ENCODE measurements at places on chromosomes 13 and 19.

- no peak for DNase-seq
These were observed 7.9 kb upstream of the PVR start for GRCh38 chr19:44635581-44636438.

GRCh38 chr13:64546371-64546770, 2683.8 kb downstream of the PCDH9 start:
- no peak for DNase-seq

GRCh38 chr13:90883592-90883991, 463.9 kb upstream of the MIR17HG start:
- no peak for DNase-seq

GRCh38 chr19:33700408-33701013, 78.8 kb downstream of the CHST8 start:
- DNase-seq = no peak

- DNase-seq = no peak
These were observed 401 bp upstream of the ZNF765 start for GRCh38 chr19:53394522-53394973.

DNA sequence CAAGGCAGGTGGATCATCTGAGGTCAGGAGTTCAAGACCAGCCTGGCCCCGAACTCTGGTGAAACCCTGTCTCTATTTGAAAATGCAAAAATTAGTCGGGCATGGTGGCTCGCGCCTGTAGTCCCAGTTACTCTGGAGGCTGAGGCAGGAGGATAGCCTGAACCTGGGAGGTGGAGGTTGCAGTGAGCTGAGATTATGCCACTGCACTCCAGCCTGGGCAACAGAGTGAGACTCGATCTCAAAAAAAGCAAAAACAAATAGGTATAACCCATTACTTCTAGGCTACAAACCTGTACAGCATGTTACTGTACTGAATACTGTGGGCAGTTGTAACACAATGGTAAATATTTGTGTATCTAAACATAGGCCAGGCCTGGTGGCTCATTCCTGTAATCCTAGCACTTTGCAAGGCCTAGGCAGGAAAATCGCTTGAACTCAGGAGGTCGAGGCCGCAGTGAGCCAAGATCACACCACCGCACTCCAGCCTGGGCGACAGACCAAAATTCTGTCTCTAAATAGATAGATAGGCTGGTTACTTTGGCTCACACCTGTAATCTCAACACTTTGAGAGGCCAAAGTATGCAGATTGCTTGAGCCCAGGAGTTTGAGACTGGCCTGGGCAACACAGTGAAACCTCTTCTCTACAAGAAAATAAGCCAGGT, 63.5 kb downstream of the MYO9B start:
- DNase-seq = no peak

DNA sequence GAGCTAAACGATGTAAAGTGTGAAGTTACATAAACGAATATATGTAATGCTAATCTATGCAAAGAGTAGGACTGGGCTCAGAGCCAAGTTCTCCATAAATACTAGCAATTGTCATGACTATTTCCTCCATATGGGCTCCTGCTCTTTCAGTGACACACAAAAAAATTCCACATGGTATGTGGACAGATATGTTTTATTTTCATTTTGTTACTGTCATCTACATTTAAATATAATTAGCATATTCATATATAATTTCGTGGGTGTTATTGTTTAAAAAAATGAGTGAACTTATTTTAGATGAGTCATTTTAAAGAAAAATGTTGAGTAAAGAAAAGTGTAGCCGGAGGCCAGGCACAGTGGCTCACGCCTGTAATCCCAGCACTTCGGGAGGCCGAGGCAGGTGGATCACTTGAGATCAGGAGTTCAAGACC, 5.0 kb upstream of the IGSF23 start:
- DNase-seq = no peak

DNA sequence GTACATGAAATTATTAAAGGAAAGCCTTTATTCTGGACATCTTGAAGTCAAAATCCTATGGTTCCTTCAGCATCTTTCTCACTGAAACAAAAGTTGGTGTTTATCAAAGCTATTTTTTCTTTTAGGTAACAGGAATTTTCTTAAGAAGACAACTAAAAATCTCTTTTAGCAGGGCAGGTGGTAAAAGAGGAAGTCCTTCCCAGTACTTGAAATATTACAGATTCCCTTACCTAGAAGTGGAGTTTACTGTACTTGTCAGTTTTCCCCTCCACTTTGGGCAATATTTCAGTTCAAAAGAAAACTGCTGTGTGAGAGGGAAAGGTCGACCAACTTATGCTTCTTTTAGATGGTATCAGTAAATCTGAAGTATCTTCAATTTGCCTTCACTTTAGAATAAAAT, 64.3 kb upstream of the TDRD3 start:
- no peak for DNase-seq

GRCh38 chr19:18645035-18645511, 8.2 kb downstream of the KLHL26 start:
- DNase-seq = no peak

- DNase-seq = no peak
These were observed 145.6 kb upstream of the FRY start for GRCh38 chr13:31885994-31886393.

DNA sequence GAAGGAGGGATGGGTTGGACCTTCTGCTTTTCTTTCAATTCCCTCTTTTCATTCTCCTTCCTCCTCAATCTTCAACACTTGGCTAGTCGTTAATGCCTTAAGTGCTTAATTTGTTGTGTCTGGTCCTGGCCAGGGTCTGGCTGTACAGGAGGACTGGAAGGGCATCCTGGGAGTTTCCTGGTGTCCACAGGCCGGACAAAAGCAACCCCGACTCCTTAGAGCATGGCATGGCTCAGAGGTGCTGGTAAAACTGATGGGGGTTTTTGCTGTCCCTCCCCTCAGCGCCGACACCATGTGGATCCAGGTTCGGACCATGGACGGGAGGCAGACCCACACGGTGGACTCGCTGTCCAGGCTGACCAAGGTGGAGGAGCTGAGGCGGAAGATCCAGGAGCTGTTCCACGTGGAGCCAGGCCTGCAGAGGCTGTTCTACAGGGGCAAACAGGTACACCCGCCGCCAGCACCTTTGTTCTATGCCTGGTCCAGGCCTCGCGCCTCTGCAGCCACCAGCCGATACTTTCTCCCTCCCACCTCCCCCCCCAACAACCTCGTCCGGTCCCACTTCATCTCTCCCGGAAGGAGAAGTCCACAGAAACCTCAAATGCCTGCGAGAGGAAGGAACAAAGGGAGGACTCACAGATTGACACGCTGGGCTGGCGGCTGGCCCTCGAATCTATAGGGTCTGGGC, 1.4 kb downstream of the UHRF1 start:
- no peak for DNase-seq

DNA sequence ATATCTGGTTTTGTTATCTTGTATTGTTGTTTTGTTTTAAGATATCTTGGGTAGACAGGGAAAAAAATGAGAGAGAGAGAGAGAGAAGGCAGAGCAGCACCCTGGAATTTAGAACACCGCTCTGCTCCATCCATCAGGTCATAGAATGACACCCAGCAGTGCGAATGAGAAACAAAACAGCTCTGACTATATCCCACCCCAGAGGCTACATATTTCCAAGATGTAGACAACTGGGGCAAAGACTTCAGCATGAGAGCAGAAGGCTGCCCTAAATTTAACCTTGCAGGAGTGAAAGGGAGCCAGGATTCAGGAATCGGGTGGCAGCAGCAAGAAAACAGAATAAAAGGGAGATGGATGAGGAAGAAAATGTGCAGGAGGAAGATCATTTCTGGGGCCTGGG, 46.5 kb downstream of the TNFSF13B start:
- DNase-seq = no peak

DNA sequence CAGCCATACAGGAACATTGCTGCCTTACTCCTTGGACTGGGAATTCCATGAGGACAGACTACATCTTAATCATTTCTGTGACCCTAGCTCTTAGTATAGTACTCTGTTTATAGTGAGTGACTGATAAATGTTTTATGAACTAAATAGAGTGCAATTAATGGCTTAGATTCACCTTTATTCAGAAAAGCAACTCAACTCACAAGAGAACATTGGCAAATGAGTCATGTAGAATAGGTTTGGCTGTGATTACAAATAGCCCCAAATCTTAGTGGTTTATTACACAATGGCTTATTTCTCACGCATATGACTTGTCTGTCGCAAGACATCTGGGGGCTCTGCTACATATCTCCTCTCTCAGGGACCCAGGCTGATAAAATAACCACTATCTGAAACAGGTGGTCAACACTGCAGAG, 121.6 kb upstream of the KL start:
- no peak for DNase-seq

DNA sequence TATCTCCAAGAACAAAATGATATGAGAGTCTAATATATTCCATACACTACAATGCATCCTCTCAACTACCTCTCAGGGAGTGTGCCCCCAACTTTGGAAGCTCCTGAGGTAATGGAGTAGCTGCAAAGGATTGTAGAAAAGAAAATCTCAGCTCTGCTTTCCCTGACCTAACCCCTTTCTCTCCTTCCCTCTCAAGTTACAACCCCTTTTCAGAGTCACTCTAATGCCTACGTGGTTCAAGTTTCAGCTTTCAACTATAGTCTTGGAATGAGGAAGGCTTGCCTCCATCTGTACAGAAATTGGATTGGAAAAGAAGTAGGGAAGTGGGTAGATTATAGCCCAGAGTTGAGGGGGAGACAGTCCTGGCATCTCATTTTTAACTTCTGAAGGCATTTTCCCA, 256.0 kb downstream of the PCDH9 start:
- DNase-seq = no peak

- peak; percentile 78 for DNase-seq
These were observed 14.0 kb upstream of the CELF5 start for GRCh38 chr19:3210347-3211017.

DNA sequence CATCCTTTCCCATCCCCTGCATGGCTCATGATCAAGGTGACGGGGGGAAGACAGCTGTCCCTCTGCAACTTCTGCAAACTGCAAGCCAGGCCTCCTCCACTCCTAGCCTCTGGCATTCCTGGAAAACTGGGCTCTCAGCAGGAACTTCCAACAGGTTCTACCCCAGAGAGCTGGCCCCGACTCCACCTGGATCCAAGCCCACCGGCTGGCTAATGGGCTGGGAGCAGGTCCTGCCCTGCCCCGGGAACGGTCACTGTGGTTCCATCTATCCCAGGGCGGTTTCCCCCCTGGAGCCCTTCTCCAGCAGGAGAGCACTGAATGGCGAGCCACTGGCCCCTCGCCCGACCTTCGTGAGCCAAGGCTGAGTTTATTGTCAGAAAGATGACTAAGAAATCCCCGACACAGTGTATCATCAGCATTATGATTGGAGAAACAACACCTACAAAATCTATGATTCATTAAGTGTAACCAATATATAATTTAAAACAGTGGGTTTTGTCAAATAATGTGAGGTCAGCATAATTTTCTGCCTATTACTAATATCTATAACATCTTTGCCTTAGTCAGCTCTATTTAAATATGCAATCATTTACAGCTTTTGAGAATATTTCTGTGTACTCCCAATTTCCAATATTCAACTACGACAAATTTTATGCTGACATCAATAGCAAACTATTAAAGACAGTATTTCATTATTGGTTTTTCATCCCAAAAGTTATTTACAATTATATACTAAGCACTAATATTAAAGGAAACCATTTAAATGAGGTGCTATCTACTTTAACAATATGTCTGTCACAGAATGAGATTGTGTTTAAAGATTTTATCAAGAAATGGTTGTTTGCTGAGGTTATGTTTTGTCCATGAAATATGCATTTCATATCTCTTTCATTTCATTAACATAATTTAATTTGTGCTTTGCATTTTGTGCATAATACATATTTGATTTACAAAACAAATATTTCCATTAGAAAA, 133.0 kb downstream of the URI1 start:
- DNase-seq = no peak

GRCh38 chr13:91482427-91482826, 84.0 kb downstream of the GPC5 start:
- DNase-seq = no peak

- DNase-seq = no peak
These were observed 56.4 kb downstream of the ZDHHC20 start for GRCh38 chr13:21402586-21403307.

DNA sequence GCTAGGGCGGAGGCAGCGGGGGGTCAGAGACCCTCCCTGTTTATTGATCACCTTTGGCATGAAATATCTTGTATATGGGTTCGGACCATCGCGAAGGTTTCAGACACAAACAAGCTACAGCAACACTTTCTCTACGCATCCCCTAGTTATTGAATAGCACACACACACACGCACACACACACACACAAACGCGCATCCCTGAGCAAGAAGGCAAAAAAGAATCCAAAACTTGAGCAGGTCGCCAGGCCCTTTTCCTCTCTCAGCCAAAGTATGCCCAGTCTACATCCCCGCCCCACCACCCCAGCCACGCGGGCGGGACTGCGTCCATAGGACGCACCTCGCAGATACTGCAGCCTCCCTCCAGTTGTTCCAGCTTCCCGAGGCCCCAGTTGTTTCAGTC, 16.0 kb downstream of the POU4F1 start:
- no peak for DNase-seq

GRCh38 chr13:19781526-19781925, 1.2 kb downstream of the PSPC1 start:
- no peak for DNase-seq

DNA sequence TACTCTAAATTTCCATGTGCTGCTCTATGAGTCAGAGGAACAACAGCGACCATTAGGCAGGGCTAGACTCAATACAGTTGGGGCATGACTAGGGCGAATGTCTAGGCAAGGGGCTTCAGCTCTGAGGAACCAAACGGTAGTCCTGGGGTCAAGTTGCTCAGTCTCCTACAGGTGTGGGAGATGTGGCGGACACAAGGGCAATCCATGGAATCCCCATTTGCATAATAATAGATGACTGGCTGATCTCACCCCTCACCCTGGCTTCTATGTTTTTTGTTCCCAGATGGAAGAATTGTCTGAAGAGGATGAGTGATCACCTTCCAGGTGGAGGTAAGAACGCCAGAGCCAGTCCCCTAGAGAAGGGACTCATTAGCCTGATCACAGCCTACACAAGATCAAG, 1048.2 kb upstream of the MIR17HG start:
- no peak for DNase-seq

All from activated CD4-positive, CD25-positive, alpha-beta regulatory T cell treated with anti-CD3 and anti-CD28 coated beads, Interleukin-2, amount 50 U/mL, for 72 hours (primary cell).